ENCODE measurements at places on chromosomes 13 and 19. TPM values are rescaled to one million over a fixed set of nuclear protein-coding genes. Genes with fewer than 3 reads are reported as not detected.

DNA sequence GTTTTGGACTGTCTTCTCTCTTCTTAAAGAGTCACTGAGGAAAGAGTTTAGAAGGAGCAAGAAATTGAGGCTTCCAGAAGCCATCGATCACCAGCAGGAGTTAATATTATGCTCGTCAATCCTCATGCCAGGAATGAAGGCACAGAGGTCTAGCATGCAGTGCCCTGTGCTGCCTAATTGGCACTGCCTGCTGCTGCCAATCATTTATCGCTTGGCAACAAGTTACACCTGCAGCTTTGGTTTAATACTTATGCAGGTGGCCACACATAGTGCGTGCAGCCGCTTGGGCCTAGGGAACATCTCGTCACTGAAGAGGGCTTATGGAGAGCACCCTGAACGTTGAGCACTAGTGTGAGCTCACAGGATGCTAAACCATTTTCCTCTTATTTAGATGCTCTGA lies 2.7 kb upstream of the SOX1 start:
- DNase-seq = no peak

The KCNRG gene
- 1.6 TPM for total RNA-seq

The ANKLE1 gene
- total RNA-seq = 0.51 TPM

- DNase-seq = no peak
These were observed 47.9 kb downstream of the COL4A1 start for GRCh38 chr13:110258876-110259631.

The DIRAS1 gene
- total RNA-seq = 58.0 TPM

DNA sequence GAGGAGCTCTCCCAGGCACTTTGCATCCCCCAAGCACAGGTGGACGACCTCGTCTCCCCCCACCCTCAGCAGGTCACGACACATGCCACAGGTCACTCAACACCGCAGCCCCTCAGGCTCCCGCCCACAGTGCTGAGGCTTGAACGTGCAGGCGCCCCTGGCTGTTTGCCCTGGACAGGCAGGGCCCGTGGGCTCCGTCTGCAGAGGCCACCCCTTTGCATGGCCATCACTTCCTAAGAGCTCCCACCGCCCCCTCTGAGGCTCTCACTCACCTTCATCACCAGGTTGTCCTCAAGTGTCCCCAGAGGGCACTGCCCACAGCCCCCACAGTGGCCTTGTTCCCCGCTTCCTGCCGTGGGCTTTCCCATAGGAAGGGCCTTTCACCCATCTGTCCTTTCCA lies 132.1 kb upstream of the MCF2L start:
- no peak for DNase-seq

- no peak for DNase-seq
These were observed 122.9 kb downstream of the MIPEP start for GRCh38 chr13:23766283-23766682.

The PSG3 gene
- not detected for total RNA-seq

GRCh38 chr19:41753936-41754529 lies 1.3 kb upstream of the CEACAM6 start:
- DNase-seq = no peak

The SBSN gene
- not detected for total RNA-seq

GRCh38 chr13:99442273-99442895 lies 58.9 kb upstream of the TM9SF2 start:
- DNase-seq = no peak

The TUBA3C gene
- total RNA-seq = not detected

GRCh38 chr13:93559718-93560117 lies 333.1 kb downstream of the GPC6 start:
- no peak for DNase-seq

The ZNF536 gene
- total RNA-seq = 1.9 TPM

GRCh38 chr13:113325779-113326178 lies 28.7 kb downstream of the LAMP1 start:
- DNase-seq = no peak

DNA sequence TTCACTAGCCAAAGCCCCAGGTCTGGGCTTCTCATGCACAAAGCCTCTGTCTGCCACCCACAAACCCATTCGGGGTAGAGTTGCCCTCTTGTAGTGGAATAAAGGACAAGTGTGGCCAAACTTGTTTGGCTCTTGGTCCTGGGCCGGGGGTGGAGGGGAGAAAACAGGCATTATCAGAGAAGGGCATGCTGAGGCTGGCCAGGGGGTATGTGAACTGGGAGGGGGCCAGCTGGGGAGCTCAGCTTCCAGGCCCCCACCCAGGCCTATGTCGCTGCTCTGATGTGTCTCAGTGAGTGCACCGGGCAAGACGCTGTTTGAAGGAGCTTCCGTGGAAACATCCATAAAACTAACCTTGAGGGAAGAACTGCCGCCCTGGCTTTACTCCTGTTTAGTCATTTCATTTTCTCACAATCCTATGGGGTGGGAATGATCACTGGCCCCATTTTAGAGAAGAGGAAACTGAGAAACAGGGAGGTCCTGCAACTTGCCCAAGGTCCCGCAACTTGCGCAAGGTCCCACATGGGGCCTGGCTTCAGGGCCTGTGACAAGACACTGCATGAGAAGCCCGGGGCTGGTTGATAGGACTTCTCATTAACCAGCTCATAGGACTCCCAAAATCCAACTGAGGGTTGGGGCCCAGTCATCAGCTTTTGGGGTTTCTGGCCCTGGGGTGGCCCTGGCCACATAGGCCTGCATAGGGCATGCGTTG lies 30.8 kb downstream of the CCNE1 start:
- no peak for DNase-seq

The CRB3 gene
- total RNA-seq = 2.5 TPM

GRCh38 chr13:50153401-50153800 lies 138.2 kb downstream of the KCNRG start:
- DNase-seq = no peak

The RFPL4A gene
- total RNA-seq = not detected

- DNase-seq = no peak
These were observed 2.7 kb downstream of the TBC1D4 start for GRCh38 chr13:75479102-75479740.

The COX7A1 gene
- total RNA-seq = 347 TPM

- DNase-seq = no peak
These were observed 245.6 kb downstream of the KLF5 start for GRCh38 chr13:73304442-73304841.

DNA sequence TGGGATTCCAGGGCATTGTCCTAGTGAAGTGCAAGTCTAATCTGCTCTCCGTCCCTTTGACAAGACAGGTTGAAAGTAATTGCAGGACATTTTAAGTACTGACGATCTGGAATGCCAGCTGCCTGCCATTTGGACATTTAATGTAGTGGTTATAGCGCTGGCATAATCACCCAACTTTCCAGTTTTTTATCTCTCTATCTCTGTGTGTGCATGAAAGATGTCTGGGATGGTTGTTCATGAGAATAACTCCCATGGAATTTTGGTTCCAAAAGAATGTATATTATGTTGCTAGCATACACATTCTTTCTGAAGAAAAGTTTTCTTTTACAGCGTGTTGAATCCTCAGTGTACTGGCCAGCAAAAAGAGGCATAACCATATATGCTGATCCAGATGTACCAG lies 53.6 kb downstream of the TDRD12 start:
- DNase-seq = no peak

- DNase-seq = no peak
These were observed 9.9 kb downstream of the PLEKHF1 start for GRCh38 chr19:29675120-29675649.

The SMAD9 gene
- total RNA-seq = 15.6 TPM

GRCh38 chr19:30640252-30640965 lies 268.2 kb downstream of the ZNF536 start:
- DNase-seq = no peak

DNA sequence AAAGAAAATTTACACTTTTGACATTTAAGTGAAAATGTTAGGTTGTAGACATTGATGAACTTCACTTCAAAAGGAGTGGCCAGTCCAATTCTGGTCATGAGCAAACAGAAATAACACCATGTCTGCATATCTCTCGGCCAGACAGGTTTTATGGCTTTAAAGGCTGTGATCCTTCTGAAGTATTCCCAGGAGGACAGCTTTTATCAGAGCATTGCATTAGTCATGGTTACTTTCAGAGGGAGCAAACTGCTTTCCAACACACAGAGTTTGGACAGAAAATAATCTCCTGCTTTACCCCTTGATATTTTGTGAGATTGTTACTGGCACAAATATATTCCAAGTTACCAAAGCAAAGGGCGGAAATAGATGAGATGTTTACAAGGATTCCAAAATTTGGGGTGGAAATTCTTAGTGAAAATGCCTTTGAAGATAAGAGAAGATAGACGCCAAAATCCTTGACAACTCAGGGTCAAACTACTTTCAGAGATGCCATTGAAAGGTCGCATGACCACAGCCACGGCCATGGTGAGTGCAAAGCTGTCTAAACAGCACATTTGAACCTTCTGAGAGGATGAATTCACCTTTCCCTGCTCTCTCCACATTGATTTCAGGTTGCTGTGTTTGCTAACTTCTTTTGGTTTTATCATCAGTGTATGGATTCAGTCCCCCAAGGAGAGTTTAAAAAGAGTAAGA lies 584.5 kb upstream of the SGCG start:
- DNase-seq = no peak

DNA sequence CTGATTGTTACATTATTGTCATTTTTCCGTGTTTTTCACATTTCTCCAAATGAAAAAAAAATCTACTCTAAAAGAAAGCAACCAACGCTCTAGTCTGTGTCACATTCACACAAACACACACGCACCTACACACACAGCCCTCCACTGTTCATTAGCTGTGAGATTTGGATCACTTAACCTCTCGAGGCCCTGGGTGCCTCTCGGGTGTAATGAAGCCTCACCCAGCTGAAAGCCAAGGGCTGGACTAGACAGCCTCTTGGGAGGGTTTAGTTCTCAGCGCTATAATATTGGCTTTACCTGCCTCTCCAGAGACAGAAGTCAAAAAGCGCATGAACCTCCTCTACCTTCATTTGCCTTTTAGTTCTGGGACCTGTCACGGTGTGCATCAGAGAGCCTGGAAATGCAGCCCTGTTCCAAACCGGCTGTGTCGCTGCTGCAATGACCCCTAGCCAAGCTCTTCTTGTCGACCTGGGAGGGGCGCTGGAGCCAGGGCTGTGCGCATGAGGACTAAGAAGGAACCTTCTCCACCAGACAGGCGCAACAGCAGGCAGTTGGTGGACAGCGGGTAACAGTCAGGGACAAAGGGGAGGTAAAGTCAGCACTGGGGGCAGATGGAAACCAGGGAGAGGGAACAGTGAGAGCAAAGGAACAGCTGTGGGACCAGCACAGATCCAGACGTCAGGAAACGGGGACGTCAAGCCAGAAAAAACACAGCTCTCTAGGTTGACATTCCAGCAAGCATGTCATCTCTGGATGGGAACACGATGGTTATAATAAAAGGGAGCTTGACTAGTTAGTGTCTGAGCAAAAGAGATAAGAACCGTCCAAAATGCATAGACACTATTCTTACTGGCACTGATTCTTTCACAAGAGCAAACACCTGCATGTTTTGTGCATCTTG lies 375.9 kb downstream of the EFNB2 start:
- DNase-seq = no peak

DNA sequence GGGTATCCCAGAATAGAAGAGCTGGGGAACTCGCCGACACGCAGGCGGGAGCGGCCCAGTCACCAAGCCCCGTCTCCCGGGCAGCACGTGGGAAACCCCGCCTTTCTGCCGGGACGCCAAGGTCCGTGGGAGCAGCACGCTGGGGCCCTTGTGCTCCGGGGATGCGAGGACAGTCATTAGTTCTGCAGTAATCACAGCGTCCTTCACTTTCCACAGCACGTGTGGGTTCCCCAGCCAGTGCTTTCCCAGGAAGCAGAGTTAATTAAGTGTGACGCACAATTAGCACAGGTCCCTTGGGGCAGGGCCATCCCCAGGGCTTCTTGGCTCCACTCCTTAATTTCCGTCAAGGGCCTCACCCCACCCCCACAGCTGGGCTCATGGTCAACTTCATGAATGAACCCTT lies 64.3 kb upstream of the C13orf46 start:
- no peak for DNase-seq

The PSG7 gene
- total RNA-seq = not detected

DNA sequence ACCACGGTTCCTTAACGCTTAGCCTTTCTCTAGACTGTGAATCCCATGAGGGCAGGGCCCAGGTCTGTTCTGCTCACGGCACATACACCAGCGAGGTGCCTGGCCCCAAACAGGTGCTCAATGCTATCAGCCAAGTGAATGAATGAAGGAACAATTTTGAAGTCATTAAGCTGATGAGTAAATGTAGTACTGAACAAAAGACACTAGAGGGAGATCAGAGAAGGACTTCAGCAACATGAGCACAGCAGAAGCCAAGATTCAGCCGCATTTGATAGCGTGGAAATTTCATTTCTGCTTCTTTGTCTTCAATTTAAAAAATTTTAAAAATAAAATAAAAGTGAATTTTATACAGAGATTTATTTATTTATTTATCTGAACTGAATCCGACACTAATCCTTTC lies 20.1 kb upstream of the MYO16 start:
- DNase-seq = no peak

DNA sequence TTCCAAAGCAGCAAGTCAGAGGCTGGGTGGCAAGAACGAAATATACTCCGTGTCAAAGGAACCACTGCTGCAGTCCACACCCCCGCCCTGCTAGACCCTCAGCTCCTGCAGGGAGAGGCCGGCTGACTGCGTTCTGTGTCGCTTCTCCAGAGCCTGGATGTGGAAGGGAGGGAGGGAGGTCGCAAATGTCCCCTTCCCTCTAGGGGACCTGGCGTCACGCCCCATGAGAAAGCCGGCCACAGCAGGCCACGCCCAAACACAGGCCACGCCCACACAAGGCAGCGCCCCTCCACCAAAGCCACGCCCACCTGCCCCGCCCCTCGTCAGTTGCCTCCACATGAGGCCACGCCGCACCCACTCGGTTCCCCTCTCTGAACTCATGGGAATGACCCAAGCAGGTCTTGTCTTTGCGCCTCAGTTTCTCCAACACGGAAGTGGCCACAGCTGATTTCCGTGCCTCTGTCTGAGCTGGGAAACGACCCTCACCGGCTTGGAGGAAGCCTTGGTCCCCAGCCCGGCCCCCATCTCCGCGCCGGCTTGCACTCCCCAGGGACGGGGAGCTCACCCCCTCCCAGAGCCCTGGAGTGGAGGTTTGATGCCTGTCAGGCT lies 38.4 kb upstream of the TCF3 start:
- DNase-seq = no peak

GRCh38 chr13:95343944-95344343 lies 42.7 kb upstream of the ABCC4 start:
- no peak for DNase-seq

GRCh38 chr19:51096473-51097165 lies 11.6 kb downstream of the CTU1 start:
- no peak for DNase-seq

The EXOC3L2 gene
- 3.0 TPM for total RNA-seq

The MBD3L3 gene
- total RNA-seq = not detected

The SERP2 gene
- 15.4 TPM for total RNA-seq
